ENCODE measurements at places on chromosomes 13 and 19. TPM values are rescaled to one million over a fixed set of nuclear protein-coding genes. Genes with fewer than 3 reads are reported as not detected.

The KLK12 gene
- polyA plus RNA-seq, result 1.3 TPM

The CASP14 gene
- 0.21 TPM for polyA plus RNA-seq

The MBD3L2 gene
- not detected for polyA plus RNA-seq

The KIR2DL1 gene
- not detected for polyA plus RNA-seq

The ZNF573 gene
- 12.7 TPM for polyA plus RNA-seq

The CYSLTR2 gene
- polyA plus RNA-seq, result 0.76 TPM

The NKG7 gene
- 8.7 TPM for polyA plus RNA-seq

The ZNF714 gene
- 4.2 TPM for polyA plus RNA-seq
